GM12892 (cell line): ENCODE measurements at places on chromosomes 7 and 10.

GRCh38 chr7:107319724-107320228 is 150.1 kb upstream of the GPR22 start:
- DNase-seq: no peak

DNA sequence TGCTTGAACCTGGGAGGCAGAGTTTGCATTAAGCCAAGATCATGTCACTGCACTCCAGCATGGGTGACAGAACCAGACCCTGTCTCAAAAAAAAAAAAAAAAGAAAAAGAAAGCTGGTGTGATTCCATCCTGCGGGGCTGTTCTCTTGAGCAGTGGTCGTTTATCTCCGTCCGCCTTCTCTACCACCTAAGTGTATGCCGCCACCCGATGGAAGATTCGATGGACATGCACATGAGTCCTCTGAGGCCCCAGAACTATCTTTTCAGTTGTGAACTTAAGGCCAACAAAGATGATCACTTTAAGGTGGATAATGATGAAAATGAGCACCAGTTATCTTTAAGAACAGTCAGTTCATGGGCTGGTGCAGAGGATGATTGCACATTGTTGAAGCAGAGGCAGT is 65.7 kb downstream of the ABRAXAS2 start:
- no peak for DNase-seq

GRCh38 chr7:94276795-94277194 is 117.9 kb upstream of the COL1A2 start:
- no peak for DNase-seq

GRCh38 chr10:87534173-87534858 is 29.6 kb downstream of the MINPP1 start:
- DNase-seq: no peak
